Central memory CD4-positive, alpha-beta T cell (primary cell): ENCODE measurements at places on chromosomes 12 and 14.

DNA sequence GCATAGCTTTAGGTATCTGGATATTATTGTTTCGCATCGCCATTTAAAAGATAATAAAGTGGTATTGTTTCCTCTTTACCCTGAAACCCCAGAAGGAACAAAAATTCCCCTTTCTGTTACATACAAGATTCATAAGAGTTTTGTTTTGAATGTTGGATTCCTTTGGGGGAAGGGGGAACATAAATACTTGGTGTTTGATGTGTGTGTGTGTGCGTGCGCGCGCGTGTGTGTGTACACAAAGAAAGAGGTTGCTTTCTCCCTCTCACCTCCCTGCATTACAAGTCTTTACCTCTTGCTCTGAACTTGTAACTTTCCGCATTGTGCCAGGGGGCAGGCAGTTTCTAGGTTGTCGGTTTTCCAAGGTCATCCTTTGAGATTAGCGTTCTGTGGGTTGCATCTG, 76.4 kb downstream of the GPATCH2L start:
- DNase-seq: no peak

DNA sequence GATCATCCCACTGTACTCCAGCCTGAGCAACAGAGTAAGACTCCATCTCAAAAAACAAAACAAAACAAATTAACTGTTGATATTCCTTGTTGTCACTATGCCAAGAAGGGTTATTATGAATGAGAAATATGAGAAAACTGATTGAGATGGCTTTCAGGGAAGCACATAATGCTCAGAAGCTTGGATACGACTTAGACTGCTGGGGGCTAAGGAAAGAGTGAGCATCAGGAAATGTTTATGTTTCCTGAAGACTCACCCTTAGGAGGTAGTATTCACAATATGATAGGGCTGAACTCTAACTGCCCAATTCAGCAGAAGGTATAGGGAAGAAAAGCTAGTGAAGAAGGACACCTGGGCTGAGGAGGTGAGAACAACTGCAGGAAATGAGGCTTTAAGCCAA, 6.3 kb downstream of the STYK1 start:
- no peak for DNase-seq

DNA sequence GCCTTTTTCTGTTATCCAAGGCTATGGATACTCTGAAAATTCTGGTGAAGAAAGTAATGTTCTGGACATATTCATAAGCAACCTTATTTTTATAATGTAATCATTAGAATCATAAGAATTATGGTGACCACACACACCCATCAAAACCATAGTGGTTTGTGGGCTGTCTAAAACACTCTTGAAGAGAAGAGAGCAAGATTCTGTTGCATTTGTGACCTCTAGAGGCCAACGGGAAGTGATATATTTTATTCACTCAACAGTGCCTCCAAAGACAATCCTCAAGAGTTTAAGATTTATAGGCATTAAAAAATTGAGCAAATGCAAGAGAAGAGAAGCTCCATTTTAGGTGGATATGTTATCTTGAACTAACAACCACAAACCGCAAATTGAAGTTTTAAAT, 68.5 kb upstream of the LGR5 start:
- no peak for DNase-seq

DNA sequence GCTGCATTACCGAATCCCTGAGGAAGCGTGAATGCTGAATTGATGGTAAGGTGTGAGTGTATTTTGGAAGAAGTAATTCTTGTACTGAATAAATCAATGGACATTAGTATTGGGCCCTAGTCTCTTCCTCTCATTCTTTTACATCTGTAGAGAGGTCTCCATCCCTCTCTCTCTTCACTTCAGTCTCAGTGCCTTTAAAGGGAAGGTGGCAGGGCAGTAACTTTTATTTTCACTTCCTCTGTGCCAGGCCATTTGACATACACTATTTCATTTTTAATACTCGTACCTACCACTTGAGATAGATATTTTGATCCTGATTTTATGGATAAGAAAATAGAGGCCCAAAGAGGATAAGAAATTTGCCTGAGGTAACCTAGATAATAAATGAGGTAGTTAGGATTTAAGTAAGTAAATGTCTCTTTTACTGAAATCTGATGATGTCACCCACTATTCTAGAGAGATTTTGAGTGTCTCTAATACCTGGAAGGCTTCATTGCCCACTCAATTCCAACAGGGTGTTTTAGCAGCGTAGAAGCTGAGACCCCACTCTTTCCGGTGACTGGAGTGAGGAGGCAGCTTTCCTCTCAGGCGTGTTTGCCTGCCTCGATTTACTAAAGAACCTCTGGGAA, 177.9 kb upstream of the PRICKLE1 start:
- DNase-seq: no peak

GRCh38 chr12:95646781-95647190, 95.5 kb upstream of the USP44 start:
- no peak for DNase-seq
